ENCODE measurements at places on chromosomes 3 and 15.

DNA sequence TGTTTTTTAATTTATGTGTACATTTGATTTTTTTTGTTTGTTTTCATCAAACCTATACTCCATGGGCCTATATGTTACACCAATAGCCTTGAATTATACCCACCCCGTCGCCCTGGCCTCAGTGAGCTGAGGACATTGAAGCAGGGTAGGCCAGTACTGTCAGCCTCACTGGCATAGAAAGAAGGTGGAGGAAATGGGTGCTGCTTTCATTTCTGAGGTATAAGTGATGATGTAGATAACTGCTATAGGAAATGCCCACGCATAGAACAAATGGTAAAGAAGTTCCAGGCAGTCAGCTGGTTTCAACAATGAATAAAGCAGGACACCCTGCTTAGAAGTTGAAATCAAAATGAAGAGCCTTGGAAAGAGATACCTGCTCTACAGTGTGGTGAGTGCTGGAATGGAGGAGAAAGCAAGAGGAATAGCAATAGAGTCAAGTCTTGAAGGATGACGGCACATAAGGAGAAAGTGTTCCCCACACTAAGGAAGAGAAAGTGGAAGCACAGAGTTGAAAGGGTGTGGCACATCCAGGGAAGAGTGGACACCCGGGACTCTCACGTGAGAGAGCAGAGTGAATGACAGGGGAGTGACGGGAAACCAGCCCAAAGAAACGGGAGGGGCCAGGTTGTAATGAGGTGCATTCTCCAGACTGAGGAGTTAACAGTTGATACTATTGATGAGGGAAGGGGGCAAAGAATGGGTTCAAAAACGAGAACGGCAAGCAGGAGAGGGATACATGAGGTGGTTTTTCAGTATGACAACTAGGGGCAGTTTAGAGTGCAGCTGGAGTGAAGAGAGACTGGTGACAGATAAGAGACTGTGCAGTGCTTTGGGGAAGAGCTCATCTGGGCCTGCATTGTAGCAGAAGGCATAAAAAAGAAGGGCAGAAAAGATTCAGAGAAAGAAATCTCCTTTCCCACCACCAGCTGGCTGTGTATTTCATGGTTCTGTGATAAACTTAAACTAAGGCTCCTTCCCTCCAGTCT is 70.5 kb downstream of the KLHL25 start:
- DNase-seq: no peak

- DNase-seq: no peak
Observed at GRCh38 chr15:70189826-70190695, 92.3 kb upstream of the TLE3 start.

DNA sequence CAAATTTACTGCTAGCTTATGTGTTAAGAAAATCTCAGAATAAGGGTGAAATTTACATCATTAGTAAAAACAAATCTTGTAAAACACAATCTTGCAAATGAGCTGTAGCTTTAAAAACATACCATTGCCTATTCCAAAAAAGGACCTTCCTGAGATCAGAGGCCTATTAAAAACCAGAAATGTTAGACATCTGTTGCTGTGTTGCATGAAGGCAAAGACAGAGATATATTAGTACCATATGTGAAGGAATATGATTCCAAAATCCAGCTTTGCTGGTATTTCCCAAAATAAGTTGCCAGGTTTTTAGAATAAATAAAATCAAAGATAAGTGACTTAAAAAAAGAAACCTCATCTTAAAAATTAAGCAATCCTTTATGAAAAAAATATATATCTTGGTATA is 504.1 kb upstream of the CDIN1 start:
- no peak for DNase-seq

DNA sequence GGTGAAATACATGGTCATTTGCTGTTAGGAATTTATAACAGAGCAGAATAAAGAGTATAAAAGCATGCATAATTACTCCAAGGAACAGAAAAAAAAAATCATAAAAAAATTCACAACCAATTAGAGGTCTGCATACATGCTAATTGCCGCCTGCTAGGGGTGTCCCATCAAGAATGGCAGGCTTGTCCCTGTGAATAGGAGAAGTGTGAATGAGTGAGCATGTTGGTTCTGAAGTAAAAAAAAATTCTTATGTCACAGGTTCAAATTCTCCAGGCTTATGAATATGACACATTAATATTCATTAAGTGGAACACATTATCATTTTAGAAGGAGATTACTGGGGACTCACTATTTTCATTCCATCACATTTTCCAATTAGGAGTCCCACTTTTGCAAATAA is 822.7 kb downstream of the NTRK3 start:
- no peak for DNase-seq

DNA sequence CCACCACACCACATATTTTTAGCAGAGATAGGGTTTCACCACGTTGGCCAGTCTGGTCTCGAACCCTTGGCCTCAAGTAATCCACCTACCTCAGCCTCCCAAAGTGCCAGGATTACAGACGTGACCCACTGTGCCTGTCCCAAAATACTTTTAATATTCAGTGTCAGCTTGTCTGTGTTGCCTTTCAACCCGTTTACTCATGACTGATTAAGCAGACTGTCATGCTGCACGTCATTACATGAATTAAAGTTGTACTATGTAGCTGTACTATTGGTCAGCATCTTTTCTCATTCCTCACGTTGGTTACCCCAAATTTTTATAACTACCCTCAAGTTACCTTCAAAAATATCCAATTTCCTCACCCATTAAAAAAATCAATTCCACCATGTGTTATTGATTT is 48.7 kb upstream of the GADL1 start:
- no peak for DNase-seq

GRCh38 chr15:80970018-80970657 is 19.5 kb downstream of the MESD start:
- DNase-seq: peak; percentile 46

GRCh38 chr15:25381579-25381978 is 57.2 kb downstream of the UBE3A start:
- no peak for DNase-seq

- DNase-seq: no peak
Observed at GRCh38 chr3:72694398-72694797, 153.8 kb downstream of the SHQ1 start.

DNA sequence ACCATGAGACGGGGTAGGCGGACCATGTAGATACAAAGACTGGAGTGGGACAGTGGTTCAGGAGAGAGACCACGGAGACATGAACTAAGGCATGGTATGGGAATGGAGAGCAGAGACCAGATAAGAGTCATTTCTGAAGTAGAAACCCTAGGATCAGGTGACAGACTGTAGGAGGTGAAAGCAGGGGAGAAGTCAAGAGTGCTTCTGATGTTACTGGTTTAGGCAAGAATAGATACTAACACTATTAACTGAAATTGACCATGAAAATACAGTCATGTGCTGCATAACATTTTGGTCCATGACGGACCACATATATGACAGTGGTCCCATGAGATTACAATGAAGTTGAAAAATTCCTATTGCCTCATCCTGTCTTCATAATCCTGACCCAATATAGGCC is 41.7 kb downstream of the RASGRP1 start:
- no peak for DNase-seq

- no peak for DNase-seq
Observed at GRCh38 chr3:183529185-183529584, 26.3 kb downstream of the KLHL6 start.

DNA sequence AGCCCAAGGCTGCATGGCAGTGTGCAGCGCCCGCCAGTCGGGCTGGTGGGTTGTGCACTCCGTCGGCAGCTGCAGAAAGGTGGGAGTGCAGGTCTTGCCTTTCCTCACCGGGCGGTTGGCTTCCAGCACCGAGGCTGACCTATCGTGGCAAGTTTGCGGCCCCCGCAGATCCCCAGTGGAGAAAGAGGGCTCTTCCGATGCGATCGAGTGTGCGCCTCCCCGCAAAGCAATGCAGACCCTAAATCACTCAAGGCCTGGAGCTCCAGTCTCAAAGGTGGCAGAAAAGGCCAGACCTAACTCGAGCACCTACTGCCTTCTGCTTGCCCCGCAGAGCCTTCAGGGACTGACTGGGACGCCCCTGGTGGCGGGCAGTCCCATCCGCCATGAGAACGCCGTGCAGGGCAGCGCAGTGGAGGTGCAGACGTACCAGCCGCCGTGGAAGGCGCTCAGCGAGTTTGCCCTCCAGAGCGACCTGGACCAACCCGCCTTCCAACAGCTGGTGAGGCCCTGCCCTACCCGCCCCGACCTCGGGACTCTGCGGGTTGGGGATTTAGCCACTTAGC is 4.3 kb downstream of the ISL2 start:
- no peak for DNase-seq

GRCh38 chr3:127264794-127265514 is 22.9 kb downstream of the PRR20G start:
- no peak for DNase-seq

DNA sequence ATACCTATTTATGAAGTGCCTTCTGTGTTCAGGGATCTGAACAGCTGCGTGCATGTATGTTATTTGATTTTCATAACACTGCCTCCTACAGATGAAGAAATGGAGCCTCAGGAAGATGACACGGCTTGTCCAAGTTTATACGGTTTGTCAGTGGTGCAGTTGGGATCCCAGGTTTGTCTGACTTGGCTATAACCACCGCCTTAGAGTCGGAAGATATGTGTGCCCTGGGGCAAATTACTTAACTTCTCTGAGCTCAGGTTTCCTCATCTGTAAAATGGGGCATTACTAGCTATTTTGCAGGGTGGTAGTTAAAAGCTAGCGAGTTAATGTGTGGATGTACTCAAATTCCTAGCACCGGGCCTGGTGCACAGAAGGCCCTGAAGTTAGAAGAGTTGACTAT is 54.1 kb upstream of the ANP32A start:
- DNase-seq: no peak

GRCh38 chr3:179068779-179069530 is 2.7 kb downstream of the ZMAT3 start:
- DNase-seq: peak; percentile 21

- no peak for DNase-seq
Observed at GRCh38 chr15:56034514-56034913, 41.1 kb upstream of the NEDD4 start.

DNA sequence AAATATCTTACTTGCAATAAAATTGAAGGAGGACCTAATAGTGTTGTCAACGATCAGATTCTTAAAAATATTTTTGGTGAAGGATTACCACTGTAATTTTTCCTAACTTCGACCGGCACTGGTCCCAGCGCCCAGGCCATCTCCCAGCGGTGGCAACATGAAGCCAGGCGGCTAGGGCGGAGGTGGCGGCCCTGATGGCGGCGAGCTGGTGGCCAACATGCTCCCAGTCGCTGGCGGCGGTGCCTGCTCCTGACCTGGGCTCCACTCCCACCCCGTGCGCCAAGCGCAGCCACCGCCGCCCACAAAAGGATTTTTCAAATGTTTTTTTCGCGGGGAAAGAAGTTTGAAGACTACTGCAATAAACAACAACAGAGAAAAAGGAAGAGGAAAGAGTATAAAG is 56.5 kb upstream of the B3GALNT1 start:
- no peak for DNase-seq

GRCh38 chr3:156577736-156578135 is 22.8 kb upstream of the SSR3 start:
- no peak for DNase-seq

- DNase-seq: no peak
Observed at GRCh38 chr15:68188647-68189046, 16.5 kb downstream of the CALML4 start.

GRCh38 chr3:150906461-150906860 is 1.2 kb upstream of the MINDY4B start:
- no peak for DNase-seq

GRCh38 chr3:9074079-9074478 is 110.8 kb upstream of the RAD18 start:
- no peak for DNase-seq

GRCh38 chr3:96776818-96777217 is 37.6 kb upstream of the EPHA6 start:
- no peak for DNase-seq

DNA sequence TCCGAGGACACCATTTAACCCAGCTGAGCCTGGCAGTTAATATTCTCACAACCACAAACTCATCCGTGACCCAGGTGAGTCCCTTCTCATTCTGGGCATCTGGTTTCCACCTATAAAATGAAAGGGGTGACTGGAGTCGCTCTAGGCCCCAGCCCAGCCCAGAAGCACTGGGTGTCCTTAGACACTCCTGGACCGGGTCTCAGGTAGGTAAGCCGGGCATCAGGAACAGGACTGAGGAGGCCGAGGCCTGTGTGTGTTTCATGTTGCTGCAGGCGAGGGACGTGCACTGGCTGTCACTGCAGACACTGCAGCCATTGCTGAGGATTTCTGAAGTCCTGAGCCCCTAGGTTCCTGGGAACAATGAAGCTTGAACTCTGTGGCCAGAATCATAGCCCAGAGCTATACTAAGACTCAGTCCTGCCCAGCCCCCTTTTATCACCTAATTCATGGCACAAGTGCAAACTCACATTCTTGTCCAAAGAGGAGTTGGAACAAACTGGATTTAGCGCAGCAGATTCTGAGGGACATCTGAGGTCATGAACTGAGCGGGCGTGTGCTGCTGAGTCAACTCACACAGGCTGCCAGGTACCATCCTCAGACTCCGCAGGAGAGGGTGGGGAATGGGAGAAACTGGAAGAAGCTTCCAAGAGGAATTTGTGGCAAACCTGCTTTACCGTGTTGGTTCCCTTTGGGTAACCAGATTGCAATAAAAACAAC is 184.9 kb downstream of the FAM43A start:
- no peak for DNase-seq

- no peak for DNase-seq
Observed at GRCh38 chr3:195574497-195575304, 9.0 kb downstream of the APOD start.

GRCh38 chr3:79233431-79234060 is 534.3 kb downstream of the ROBO1 start:
- DNase-seq: no peak

GRCh38 chr3:66215106-66215505 is 5.7 kb upstream of the SLC25A26 start:
- no peak for DNase-seq

DNA sequence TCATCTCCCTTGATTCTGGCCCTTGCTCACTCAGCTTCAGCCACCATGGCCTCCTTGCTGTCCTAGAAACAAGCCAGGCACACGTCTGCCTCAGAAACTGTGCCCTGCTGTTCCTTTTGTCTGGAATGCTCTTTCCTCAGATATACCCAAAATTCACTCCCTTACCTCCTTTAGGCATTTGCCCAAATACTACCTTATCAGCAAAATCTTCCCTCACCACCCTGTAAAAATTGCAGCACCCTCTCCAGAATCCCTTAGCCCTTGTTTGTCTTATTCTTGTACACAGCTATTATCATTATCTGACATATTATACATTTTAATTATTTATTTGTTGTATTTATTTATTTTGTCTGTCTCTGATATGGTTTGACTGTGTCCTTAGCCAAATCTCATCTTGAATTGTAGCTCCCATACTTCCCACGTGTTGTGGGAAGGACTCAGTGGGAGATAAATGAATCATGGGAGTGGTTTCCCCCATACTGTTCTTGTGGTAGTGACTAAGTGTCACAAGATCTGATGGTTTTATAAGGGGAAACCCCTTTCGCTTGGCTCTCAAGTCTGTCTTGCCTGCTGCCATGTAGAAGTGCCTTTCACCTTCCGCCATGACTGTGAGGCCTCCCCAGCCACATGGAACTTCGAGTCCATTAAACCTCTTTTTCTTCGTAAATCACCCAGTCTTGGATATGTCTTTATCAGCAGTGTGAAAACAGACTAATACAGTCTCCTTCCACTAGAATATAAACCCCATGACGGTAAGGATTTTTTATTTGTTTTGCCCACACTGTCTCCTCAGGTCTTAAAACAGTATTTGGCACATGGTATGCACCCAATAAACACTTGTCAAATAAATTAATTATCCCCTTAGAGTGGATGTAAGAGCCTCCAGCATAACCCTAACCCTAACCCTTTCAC is 60.0 kb upstream of the STT3B start:
- DNase-seq: no peak

- DNase-seq: no peak
Observed at GRCh38 chr15:32641517-32642059, at the start of gene SCG5. Gene SCG5 (plus strand): TSS chr15:32641710. CDS start chr15:32643593, 1,883 bp downstream.

Measured in stimulated activated CD4-positive, alpha-beta T cell treated with anti-CD3 and anti-CD28 coated beads, Interleukin-2, amount 100 ng/mL, for 4 hours (primary cell).